ENCODE measurements at places on chromosomes 12 and 14.

- DNase-seq: no peak
Observed at GRCh38 chr14:54556535-54556934, 10.4 kb upstream of the SAMD4A start.

DNA sequence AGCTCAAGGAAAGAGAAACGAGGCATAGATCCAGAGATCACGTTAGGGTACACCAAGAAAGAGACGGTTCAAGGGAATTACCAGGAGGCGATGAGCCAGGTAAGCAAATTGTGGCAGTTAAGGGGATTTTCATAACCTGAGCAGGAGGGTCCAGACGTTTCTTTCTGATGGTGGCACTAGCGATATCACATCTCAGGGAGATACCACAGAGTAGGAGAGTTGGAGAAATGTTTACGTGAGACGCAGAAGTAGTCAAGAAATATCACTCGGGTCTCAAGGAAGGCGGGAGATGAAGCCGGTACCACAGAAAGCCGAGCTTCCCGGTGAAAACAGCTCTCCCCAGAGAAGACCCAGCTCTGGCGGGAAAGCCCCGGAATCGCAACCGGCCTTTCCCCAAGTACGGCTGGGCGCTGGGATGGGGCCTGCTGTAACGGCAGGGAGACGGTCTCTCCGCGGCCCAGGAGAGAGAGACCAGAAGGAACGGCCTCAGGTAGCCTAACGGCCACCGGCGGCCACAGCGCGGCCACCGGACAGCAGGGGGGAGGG lies 485 bp downstream of the SENP1 start:
- no peak for DNase-seq

DNA sequence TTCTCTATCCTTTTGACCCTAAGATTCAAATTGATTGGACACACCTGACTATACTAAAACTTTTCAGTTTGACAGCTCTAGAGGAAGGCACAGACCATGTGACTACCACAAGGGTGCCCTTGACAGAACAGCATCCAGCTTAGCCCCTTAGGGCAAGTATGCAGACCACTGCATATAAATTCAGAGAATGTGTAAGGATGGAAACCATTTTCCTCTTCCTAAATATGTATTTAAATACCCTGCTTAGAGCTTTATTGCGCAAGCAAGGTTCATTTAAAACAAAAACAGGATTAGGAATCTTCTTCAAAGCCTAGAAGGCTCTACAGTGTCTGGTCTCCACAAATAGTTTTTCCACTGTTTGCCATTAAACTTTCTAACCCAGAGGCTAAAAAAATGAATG lies 202.8 kb downstream of the MED13L start:
- no peak for DNase-seq

GRCh38 chr12:49357103-49357678 lies 10.1 kb upstream of the SPATS2 start:
- DNase-seq: no peak

GRCh38 chr14:91418387-91419043 lies 895 bp upstream of the CCDC88C start:
- peak; percentile 88 for DNase-seq

DNA sequence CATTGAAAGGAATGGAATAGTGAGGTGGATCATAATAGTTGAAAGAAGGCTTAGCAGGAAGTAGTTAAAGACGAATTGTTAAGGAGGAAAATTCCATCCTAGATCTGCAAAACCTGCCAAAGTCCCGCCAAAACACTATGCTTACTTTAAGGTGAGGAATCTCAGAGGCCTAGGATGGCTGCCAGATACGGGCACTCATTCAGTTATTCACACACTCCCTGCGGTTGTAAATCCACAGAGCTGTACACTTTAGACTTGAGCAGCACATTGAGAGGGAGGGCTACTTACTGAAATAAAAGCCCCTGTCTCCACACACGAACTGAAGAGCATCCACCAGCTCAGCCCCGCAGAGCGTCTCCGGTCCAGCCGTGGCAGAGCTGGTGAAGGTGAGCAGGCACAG lies 5.0 kb downstream of the IGF1 start:
- no peak for DNase-seq

DNA sequence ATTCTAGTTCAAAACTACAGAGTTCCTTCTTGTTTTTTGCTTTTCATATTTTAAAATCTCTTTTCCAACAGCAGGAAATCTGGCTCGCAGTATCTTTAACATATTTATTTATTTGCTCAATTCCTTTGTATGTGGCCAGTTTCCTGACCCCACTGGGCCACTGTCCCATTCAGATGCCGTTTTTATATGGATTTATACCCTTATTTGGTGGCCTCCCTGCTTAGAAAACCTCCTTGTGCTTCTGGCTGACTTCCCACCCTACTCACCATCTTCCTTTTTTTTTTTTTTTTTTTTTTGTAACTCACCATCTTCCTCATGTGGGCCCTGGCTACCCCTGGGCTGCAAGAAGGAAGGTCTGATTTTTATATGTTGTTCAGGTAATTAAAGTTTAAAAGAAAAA lies 53.9 kb downstream of the TTLL5 start:
- no peak for DNase-seq

GRCh38 chr12:108745641-108746040 lies 14.3 kb upstream of the CORO1C start:
- DNase-seq: no peak

- no peak for DNase-seq
Observed at GRCh38 chr14:61953602-61954001, 191.4 kb downstream of the SNAPC1 start.

DNA sequence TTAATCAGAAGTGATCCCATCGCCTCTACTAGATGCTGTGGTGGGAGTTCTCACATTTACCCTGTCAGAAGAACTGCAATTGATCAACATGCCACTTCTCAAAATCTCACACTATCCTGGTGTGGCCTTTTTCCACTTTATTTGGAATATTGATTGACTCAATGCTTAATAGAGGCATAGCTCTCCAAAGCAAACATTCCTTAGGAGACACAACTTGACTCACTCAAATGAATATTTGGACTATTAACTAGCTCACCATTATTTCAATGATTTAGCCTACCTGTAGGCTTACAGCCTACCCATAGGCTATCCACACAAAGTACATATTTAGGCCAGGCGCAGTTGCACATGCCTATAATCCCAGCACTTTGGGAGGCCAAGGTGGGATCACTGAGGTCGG lies 186.5 kb downstream of the KLHL28 start:
- DNase-seq: no peak

GRCh38 chr14:59281609-59282377 lies 93.3 kb downstream of the DAAM1 start:
- no peak for DNase-seq

GRCh38 chr14:90900476-90901083 lies 84.3 kb upstream of the TTC7B start:
- no peak for DNase-seq

DNA sequence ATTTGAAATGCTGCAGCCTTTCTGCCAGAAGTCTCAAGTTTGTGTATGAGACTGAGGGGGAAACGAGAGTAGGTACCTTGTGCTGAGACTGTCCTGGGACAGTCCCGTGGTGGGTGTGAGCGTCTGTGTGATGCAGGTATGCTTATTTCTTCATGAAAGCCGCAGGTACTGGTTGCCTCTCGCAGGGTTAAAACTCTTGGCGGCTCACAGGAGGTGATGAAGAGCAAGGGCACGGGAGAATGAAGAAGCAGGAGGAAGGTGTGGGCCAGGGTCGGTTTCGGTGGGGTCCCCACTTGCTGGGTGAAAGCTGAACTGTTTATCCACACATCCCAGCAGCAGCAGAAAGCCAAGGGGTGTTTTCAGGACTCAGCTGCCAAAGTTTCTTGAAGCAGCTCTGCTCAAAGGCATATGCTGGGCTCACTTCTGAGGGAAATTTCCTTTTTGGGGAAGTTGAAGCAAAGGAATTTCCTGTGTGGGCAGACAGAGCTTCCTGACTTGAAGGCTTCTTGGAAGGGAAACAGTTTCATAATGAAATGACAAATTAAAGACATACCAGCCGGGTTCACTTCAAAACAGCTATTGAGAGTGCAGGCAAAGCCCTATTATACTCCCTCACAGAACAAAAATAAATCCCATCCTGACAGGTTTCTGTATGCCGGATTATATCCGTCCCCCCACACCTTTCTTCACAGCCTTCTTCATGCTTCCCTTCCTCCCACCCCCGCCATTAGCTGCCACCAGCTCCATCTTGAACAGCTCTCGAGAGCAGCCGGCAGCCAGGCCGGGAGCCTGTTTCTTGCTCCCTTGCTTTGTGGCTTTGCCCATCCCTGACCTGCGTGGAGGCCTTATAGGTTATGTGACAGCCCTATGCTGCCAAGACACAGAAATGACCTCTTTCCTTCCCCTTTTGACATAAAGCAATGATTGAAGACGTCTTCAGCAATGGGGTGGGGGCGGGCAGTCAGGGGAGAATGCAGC lies 116.6 kb downstream of the ETV6 start:
- peak; percentile 59 for DNase-seq

DNA sequence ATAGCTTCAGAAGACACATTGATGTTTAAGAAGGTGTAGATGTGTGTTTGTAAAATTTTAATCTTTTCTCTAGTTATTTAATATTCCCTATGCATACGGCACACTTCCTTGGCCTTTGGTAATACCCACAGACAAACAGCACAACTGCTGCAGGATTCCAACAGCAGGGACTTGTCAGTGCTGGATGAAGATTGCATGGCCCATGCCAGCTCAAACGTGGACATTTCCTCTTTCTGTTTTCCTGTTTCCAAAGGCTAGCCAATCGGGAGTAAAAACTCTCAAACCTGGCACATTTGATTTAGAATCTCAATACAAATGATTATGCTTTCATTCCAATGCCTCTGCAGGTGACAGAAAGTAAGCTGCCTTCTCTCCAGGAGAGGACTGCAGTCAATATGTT lies 22.5 kb upstream of the PDE3A start:
- DNase-seq: no peak

DNA sequence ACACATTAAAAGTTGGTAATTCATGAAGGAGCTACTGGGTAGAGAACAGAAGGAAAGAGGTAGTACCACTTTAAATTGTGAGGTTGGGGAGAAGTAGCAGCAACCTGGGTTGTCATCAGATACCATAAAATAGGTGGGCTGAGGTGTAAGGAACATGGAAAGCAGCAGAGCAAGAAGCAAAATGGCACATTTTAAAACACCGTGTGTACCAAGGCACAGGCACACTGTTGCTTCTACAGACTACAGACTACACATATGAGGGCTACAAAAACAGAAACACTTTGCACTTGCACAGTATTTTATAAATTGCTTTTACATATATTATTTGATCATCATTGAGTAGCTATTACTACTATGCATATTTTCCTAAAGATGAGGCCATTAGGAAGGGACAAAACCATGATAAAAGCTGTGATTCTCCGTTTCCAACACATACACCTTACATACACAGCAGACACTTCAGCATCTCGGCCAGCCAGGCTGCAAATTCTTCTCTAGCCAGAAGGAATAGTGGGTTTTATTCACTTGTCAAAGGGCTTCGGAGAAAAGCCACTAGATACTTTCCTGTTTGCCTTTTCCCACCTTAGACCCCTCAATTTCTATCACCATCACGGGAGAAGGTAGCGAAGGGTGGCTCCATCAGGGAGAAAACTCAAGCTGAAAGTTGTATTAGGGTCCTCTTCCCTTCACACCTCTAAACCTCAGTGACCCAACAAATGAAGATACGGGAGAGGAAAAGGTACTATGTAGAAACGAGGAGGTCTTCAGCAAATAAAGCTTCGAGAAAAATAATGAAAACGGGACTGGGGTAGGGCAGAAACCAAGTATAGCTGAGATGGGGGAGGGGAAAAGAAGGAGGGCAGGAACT lies 1.6 kb downstream of the PYM1 start:
- no peak for DNase-seq

- peak; percentile 36 for DNase-seq
Observed at GRCh38 chr14:50559990-50560930, at the start of gene ATL1. Gene ATL1 (plus strand): TSS chr14:50560145. CDS start chr14:50560266, 121 bp downstream.

DNA sequence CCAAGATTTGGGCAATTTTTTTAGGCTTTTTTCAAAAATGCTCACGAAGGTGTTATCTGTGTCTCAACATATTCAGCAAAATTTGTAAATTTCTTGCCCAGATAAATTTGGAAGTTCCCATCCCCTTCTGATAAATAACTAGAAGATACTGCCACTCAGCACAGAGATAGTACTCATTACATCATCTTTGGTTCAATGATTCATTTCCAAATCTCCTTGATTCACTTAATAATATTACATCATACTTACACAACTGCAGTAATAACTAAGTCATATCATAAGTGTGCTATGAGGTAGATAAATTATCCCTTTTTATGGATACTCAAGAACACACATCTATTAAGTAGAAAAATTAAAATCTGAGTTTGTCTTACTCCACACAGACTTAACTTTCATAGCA lies 89.4 kb downstream of the RPAP3 start:
- no peak for DNase-seq

DNA sequence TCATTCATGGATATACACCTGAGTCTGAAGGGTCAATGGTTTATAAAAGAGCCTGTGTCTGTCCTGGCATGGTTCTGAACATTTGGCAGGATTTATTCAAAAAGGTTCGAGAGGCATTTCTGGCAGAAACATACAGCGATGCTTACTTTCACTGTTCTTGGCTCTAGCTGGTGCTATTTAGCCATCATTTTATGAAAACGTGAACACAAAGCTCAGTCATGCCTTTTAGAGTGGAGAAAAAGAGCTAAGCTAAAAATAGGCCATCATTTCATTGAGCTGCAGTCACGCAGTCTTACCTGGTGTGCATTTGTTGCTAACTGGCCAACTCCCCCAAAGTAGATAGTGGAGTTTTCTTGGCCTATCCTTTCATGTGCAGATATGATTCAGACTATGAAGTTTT lies 1209.5 kb downstream of the SLC16A7 start:
- no peak for DNase-seq

- DNase-seq: no peak
Observed at GRCh38 chr12:88957358-88957757, 377.1 kb upstream of the KITLG start.

DNA sequence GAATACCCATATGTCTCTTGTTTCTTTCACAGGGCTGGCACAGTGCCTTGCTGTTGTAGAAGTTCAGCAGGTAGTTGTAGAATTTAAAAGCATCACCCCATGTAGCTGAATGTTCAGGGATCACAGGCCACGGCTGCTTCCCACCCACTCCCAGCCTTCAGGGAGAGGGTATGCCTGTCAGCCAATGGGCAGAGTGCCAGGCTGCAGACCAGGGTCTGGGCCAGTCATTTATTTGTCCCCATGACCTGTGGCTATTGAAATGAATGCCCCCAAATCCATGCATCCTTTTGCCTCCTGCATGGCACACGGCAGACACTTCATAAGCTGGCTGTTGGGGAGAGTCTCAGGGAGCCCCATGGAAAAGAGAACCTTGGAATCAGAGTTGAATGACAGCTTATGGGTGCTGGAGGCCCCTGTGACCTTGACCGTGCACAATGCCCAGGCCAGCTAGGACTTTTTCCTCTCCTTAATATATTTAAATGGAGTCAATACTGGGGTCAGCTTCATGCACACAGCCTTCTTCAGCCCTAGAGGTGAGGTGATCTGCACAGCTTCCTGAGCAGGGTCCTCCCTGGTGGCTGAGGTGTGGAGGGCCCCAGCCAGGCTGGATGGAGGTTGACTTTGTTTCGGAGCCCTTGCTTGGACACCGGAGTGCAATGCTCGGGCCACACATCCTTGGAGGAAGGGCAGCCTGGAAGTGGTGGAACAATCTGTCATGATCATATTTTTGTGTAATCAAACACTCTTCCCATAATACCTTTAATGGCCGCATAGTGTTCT lies 45.3 kb downstream of the PRMT8 start:
- no peak for DNase-seq
